IMR-90 (cell line): ENCODE measurements at places on chromosomes 4 and X.
A peak's percentile ranks its signal among the peaks of the same experiment; 100 is the strongest.

GRCh38 chr4:150133605-150134004 lies 55.4 kb downstream of the DCLK2 start:
- peak; percentile 47 for DNase-seq

DNA sequence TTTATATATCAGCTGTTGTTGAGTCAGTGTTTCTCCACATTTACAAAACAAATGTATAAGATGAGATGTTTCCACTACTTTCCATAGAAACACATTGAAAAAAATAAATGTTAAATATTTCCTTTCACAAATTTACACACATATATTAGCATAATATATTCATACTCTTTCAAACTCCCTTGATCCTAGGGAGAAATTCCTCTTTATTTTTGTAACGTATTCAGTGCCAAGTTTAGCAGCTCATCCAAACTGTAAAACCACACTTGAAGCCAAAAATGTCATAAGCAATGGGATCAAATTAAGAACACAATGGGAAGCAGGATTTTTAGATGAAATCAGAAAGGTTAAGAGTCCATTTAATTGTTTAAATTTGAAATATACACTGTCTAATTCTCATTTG lies 381.1 kb upstream of the MAD2L1 start:
- no peak for DNase-seq

DNA sequence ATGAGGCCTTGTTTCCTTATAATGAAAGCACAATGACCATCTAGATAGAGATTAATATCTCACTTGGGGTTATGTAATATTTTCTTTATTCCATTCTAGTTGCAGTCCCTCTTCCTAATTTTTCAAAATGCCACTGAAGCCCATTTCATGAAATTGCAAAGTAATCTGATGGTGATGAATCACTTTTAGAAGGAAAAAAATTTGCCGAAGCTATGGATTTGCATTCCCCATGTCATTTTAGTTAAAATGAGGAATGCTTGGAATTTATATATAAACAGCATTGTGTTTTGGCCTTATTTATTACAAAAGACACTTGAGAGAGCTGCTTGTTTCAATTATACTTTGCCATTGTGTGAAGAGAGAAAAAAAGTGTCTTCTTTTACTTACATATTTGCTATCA lies 241.7 kb upstream of the TEX13A start:
- no peak for DNase-seq

GRCh38 chr4:33369446-33369845 lies 2649.3 kb downstream of the PCDH7 start:
- peak; percentile 12 for DNase-seq

GRCh38 chrX:48540028-48540375 lies 488 bp downstream of the TBC1D25 start:
- DNase-seq = peak; percentile 14

DNA sequence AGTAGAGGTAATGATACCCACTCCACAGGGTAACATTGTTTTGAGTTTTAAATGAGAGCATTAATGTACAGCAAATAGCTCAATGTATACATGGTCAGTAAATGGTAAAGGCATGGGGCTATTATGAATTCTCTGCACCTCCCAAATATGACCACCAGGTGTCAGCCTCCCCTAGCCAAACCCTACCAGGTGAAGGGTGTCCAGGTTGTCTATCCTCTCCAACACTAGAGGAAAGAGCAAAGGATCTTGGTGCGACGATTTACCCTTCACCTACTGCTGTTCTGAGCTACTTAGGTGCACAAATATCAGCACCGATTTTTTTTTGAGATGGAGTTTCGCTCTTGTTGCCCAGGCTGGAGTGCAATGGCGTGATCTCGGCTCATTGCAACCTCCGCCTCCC lies 26.5 kb upstream of the XIAP start:
- DNase-seq = peak; percentile 39

- no peak for DNase-seq
These were observed 756.3 kb upstream of the ATOH1 start for GRCh38 chr4:93072292-93072691.

DNA sequence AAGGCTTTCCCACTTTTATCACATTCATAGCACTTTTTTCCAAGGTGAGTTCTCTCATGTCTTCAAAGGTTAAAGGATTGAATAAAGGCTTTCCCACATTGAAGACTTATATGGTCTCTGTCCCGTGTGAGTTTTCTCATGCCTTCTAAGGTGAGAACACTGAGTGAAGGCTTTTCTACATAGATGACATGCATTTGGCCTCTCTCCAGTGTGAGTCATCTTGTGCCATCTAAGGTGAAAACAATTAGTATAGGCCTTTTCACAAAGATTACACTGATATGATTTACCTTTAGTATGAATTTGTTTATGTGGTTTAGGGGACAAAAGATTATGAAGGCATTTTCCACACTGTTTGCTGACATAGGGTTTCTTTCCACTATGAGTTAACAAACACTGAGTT lies 21.2 kb downstream of the USP17L30 start:
- no peak for DNase-seq

DNA sequence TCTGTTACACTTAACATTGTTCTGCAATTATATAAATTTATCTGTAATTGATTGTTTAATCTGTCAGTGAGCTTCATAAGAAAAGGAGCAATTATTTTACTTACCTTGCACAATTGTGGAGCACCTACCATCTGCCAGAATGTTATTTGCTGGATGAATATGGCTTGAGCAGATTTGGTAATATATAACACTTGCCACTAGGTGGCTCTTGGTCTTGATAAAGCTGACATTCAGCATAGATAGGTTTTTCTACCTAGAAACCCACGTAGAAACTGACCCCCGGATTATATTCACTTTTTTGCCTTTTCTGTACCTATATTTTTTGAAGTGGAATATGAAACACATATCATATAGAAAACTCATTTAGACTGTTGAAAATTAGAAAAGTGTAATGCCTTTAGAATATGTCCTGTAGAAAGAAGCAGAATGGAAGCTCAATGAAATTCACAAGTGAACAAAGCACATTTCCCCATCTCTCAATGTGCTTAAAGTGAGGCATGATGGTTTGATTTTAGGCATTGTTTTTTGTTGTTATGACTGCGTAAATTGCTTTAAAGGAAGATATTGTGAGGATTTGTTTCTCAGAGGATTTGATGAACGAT lies 9.5 kb downstream of the RBPJ start:
- peak; percentile 68 for DNase-seq

DNA sequence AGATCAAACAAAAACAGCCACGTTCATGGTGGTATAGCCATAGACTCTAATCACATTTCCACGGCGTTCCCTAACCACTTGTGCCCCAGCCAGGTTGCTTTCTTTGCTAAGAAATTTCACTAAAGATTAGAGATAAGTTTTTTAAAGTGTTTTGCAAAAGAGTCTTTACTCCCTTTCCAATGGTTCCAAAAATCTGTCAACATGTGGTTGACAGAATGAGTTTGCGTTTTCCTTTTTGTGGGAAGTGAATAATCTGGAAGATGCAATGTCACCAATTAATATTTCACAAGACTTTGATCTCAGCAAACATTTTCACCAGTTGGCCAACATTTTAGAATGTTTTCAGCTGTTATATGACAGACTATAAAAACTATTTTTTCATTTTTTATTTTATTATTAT lies 35.3 kb downstream of the CXCL1 start:
- no peak for DNase-seq

DNA sequence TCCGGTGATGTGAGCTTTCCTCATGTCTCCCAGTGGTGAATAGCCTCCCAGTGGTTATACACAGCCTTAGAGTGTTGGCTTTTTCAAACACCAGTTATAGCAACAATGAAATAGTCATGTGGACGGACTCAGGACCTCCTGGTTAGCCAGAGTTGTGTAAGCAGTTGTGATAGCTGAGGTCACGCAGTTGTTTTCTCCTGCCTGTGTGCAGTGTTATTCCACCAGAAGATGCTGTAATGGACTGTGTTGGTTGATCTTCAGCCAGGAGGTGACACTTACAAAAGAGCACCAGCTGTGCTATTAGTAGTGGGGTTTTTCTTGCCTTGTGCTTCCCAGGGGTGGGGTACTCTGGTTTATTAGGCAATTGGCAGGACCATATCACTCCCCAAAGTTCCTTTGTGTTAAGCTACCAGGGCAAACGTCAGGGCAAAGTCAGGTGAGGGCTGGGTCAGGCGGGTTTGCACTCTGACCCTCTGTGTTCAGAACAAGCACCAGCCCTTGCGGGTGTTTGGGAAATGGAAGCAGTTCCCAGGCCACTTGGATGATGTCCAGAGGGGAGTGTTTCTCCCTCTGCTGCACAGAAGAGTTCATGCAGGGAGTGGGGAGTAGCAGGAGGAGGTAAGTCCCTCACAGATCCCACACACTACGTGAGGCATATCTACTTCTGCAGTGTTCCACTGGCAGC lies 252.6 kb downstream of the TMEM47 start:
- no peak for DNase-seq

GRCh38 chrX:107470971-107471370 lies 21.5 kb downstream of the FRMPD3 start:
- DNase-seq = no peak

- DNase-seq = peak; percentile 99
These were observed 191.1 kb upstream of the NEIL3 start for GRCh38 chr4:177118596-177118995.
